ENCODE measurements at places on chromosomes 2 and 18.

GRCh38 chr18:36183033-36183432, 4.3 kb upstream of the MOCOS start:
- DNase-seq: no peak

DNA sequence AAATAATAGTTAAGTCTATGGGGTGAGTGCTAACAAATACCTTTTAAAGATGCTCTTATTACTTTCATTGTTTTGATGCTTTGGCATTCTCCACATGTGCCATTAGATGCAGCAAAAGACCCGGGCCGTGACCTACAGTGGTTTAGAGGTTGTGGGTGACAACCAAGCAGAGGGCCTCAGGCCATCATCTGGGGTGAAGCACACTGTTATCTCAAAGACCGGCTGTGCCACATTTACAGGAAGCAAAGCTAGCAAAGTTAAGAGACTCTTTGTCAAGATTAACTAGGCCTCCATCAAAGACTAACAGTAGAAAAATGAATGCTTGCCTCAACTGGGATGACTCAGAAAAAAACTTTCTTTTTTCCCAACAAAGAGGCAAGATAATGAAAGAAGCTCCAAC, 695.3 kb downstream of the SATB2 start:
- DNase-seq: no peak

DNA sequence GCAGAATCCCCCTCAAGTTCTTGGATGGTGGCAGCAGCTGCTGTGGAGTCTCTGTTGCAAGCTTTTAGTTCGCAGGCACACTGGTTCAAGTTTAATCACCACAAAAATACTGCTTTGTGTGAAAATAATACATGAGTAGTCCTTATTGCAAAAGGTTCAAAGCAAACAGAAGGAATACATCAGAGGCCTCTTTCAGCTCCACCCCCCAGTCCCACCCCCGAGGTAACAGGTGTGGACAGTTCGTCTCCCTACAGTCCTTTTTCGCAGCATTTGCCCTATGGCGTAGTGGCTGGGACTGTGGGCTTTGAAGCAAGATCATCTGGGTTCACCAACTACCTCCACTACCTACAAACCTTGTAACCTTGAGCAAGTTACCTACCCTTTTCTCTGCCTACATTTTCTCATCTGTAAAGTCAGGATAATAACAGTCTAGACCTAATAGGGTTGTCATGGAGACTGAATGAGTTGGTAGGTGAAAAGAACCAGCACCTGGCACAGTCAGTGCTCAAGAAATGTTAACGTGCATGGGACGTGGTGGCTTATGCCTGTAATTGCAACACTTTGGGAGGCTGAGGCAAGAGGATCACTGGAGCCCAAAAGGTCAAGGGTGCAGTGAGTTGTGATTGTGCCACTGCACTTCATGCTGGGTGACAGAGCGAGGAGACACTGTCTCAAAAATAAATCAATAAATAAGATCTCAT, 61.7 kb downstream of the TCF7L1 start:
- no peak for DNase-seq

DNA sequence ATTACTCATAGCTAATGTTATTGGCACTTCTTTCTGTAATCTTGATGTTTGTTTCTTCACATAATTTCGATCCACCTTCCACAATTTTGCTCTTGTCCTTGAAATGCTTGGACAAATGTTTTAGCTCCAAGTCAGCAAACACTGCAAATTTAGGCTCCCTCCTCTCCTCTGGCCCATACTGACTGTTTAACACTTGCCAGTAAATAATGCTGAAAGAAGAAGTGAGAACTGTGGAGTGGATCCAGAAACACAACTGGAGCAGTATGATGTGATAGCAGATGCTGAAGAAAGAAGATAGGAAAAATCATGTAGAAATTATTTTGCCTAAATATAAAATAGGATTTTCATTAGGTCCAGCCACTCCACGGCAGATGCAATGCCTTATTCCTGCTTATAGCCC, 415.0 kb upstream of the GYPC start:
- DNase-seq: no peak

DNA sequence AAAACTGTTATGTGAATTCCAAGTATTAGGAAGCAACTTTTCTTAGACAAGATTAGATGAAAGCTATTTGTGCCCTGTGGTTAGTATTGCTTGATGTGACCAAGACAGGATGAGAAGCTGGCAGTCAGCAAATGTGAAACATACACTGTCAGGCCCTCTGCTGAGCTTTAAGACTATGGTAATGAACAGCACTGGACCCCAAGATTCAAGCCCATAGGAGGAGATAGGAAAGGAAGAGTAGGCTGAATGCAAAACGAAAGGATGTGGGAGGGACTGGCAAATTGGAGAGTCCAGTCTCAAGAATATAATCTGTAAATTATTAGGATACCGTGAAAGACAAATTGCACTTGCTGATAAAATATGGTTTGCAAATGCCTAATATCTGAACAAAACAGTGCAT, 16.4 kb downstream of the BZW1 start:
- no peak for DNase-seq

DNA sequence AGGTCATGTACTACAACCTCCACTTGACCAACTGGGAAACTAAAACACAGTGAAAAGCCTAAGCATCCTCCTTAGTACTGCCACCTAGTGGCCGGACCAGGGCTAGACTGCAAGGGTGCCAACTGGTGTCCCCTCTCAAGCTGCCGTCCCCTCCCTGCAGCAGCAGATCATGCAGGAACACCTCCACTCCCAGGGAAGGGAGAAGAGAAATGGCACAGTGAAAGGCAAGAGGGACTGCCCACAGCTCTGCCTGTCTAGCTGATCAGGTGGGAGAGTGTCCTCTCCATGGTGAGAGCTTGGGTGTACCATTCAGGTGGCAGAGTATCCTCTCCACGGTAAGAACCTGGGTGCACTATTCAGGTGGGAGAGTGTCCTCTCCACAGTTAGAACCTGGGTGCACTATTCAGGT, 78.1 kb downstream of the AAK1 start:
- peak; percentile 53 for DNase-seq

- no peak for DNase-seq
Measured at GRCh38 chr2:196640031-196640548, 575 bp downstream of the CCDC150 start.

DNA sequence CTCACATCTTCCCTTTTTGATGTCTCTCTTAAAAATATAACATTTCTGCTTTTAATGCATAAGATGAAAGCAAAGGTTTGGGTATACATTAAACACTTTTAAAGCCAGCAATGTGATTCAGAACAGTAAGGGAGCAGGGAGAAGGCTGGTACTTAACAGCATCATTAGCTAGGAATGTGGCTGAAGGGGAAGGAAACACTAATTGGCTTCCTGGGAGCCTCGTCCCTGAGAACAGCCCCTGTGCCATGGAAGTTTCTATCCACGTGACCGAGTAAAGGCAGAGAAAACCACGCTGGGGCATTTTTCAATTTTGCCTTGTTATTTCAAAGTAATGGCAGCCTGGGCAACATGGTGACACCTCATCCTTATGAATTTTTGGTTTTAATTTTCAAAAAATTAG, 109.2 kb upstream of the GPC1 start:
- DNase-seq: no peak

DNA sequence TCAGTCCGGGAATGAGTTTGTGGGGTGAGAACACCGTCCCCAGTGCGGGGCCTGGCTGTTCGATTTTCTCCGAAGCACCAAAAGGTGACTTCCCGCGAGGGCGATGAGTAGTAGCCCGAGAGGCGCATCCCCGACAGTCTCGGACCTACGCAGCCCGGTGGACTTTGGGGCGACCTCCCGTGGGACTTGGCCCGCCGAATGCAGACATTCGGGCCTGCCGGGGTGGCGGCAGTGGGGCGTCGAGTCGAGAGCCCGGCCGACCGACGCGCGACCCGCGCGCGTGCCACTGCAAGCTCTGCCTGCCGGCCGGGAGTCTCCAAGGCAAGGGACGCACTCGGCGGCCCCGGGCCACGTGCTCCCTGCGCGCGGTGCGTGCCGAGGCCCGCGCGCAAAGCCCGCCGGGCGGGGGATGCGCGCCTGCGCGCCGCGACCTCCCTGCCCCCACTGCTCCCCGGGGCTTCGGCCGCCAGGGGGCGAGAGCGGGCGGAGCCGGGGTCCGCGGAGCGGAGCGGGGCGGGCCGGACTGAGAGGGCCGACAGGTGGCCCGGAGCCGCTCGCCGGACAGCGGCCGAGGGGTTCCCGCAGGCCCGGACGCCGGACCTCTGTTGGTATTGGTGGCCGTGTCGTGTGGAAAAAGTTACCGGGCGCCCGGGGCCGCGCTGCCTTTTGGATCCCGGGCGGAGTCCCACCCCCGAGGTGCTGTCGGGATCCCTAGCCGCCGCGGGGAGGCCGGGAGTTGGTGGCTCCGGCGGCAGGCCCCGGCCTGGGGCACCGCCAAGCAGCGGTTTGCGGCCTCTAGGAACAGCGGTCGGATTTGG, 1.9 kb downstream of the PTMA start:
- peak; percentile 66 for DNase-seq

DNA sequence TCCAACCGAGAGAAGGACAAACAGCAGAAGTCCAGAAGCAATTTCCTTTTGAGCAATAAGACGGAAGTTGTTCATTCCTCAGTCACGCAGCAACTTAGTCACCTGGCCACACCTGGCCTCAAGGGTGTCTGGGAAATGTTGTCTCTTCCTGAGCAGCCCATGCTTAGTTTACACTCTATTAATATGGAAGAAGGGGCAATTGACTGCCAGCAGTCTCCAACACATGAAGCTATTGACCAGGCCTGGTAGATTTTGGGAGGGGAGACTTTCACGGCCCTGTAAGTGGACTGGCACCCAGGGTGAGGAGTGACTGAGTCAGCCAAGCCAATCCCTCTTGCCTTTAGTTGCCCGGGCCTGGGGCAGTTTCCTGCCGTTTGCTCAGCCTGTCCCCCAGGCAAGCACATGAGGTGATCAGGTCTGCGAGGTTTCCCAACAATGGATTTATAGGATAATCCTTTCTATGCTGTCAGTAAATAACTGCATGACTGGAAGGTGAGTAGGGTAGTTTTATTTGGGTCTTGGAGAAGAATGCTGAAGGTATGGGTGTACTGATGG, 43.8 kb upstream of the PPP4R1 start:
- no peak for DNase-seq

GRCh38 chr2:191894681-191895147, 47.8 kb upstream of the CAVIN2 start:
- DNase-seq: no peak

DNA sequence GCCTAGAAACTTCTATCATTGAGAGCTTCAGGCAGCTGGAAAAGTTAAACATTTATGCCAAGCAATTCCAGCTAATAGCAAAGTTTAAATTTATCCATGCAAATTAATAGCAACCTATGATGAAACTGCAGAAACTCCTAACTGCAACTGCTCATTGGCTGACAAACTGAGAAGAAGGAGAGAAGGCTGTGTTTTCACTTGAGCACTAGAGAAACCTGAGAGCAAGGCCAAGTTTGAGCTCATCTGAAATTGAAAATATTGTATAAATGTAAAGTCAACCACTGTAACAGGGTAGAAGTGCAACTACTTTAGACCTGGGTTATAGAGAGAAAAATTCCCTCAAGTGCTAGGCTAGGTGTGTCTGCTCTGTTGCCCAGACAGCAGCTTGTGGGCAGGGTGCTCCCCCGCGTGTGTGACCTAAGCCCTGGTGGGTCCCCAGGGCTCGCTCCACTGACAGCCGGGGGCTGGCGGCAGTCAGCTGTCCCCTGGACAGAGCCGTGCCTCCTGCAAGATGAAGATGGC, 50.2 kb downstream of the CABYR start:
- DNase-seq: no peak

DNA sequence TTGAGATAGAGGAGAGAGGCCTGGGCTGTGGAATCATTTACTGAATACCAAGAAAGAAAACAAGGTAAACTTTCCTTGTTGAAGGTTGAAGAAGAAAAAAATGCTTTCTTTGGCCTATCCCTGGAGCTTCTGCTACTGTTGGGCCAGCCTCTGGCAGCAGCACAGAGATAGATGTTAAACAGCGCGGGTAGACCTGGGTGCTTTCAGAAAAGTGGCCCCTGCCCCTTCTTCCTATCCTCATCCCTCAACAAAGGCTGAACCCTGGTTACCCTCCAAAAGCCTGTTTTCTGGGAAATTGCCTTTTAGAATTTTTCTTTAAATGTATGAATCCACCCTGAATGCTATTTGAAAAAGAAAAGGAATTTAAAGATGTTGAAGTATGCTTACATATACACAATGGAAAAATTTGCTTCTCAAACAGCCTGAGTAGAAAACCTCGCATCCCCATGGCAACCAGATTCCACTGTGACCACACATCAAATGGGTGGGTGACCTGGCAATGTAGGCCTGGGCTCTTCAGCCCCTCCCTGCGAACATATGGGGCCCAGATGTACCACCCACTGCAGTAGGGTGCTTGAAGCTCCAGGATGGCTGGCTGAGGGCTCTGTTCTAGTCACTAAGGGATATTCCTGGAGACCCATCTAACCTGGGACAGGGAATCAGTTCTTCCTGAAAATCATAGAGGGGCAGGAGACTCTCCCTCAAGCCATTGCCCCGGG, 23.4 kb upstream of the CHRNA1 start:
- no peak for DNase-seq

GRCh38 chr18:78518805-78519204, 460.8 kb upstream of the SALL3 start:
- no peak for DNase-seq

GRCh38 chr2:192042126-192042525, 152.6 kb downstream of the TMEFF2 start:
- DNase-seq: no peak

DNA sequence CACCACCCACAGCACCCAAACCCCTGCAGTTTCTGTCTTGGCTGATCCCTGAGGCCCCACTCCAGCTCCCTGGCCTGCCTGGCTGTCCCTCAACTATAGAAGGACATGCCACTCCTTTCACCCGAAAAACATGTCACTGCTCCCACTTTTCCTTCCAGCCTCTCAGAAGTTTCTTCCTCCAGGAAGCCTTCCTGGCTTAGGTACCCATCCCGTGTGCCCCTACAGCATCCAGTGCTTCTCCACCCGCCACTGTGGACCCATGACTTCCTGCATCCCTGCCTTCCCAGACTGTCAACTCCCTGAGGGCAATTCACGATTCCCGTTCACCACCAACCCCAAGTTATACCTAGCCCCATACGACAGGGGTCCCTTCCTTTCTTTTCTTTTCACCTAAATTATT, 21.5 kb downstream of the ARID5A start:
- DNase-seq: no peak

- DNase-seq: no peak
Measured at GRCh38 chr2:17765398-17765797, 11.5 kb downstream of the GEN1 start.

DNA sequence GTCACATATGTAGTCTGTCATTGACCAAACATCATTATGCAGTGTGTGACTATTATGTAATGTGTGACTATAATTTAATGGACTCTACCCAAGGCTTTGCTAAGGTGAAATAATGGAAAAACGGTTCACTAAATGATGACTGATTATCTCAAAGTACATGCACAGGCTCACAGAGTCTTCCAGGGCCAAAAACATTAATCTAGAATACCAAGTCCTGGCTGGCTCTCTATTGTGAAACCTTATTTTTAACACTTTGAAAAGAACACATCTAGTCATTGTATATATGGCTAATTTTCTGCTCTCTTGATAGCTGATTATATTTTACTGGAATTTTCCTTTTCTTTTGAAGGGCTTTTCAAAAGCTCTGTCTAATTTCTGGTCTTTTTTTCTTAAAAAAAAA, 102.9 kb upstream of the THUMPD2 start:
- DNase-seq: no peak
